ENCODE measurements at places on chromosomes 6 and 20.

GRCh38 chr6:9062596-9062995, 627.3 kb upstream of the SLC35B3 start:
- DNase-seq, result no peak

DNA sequence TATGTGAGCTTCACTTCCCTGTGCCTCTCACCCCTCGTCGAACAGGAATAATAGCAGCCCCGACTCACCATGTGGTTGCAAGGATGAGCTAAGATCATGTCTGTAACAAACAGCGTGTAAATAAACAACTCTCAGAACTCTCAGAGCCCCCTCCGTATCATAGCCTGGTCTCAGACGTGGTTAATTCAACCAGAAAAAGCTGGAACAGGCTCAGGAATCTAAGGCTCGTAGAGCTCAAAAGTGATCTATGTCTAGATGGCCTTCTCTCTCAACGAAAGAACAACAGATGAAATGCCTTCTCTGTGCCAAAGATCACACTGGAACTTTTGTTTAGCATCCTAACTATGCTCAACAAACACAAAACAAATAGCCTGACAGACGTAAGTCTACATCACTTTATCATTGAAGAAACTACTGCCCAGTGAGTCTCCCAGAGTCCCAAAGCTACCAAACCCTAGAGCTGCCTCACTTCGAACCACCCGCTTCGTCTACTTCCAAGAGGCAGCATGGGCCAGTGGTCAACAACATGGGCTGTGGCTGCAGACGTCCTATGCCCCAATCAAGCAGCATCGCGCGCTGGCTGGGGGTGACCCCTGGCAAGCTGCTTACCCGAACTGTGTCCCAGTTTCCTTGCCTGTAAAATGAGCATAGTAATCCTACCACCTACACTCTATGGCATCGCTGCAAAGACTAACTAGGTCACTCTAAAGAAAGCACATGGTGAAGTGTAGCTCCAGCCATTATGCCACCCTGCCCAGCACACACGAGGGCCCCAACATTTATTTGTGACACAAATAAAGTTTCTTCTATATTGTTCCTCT, 35.1 kb downstream of the NFATC2 start:
- DNase-seq, result no peak

GRCh38 chr6:89353702-89354392, 1.3 kb upstream of the UBE2J1 start:
- no peak for DNase-seq

- DNase-seq, result no peak
These were observed 230.3 kb downstream of the TFAP2A start for GRCh38 chr6:10184371-10185227.

GRCh38 chr6:68086199-68086598, 548.9 kb upstream of the ADGRB3 start:
- no peak for DNase-seq

DNA sequence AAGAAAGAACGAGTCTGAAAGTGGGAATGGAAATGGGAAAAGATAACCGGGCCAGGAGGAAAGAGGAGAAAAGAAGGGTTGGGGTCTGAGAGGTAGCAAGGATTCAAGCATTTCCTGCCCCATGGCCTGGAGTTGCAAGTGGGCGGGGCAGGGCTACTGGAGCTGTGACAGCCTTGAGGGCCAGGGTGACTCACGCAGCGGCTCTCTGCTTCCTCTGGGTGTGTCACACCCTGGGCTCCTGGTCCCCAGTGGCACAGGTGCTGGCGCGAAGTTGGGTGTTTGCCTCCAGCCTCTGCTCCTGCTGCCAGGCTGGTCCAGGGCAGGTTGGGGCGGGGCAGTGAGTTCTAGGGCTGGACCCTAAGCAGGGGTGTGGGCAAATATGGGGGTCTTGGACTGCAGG, 3.3 kb upstream of the ULBP3 start:
- DNase-seq, result no peak

DNA sequence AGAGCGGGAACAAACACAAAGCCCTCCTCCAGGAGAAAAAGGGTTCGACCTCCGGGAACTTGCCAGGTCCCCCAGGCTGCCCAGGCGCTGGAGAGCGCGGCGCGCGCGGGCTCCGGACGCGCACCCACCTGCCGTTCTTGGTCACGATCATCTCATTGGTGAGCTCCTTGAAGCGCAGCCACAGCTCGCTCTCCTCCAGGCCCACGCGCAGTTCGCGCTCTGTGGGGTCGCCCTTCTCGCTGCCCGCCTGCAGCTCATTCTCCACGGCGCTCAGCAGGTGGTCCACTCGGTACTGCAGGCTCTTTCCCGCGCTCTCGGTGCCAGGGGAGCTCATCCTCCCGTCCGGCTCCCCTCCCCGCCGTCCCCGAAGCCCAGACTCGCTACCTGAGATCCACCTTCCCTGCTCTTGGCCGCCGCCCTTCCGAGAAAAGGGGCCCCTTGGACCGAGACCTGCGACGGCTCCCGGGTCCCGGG, 356 bp downstream of the TBXT start:
- DNase-seq, result no peak

DNA sequence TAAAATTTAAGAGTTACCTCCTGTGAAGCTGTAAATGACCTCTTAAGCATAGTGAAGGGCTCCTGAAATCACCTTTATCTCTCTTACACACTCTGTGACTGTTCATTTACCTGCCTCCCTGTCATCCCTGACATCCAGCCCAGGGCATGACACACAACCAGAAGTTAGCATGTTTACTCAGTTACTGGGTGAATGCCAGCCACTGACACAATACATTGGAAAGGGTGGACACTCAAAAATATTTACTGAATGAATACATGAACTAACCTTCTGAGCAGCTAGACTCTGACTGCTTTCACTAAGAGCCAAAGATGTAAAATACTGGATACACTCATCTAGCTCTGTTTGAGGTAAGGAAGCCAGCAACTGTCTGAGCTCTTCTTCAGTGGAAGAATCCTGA, 25.3 kb downstream of the SERAC1 start:
- DNase-seq, result no peak

DNA sequence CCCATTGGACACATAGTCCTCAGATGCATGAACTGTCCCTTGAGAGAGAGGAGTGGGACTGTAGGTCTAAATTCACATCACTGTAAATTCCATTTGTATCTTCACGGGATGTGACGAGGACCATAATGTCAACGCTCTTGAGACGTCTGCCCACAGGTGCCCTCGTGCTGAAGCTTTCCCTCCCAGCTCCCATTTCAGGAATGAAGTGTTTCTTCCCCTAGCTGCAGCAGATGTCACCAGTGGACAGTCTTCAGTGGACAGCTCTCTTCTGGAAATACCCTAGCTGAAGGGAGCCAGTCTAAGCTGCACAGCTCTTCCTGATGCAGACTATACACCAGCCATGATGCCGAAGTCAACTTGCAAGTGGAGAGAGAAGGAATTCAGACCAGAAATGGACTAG, 217.4 kb upstream of the ECI2 start:
- no peak for DNase-seq

DNA sequence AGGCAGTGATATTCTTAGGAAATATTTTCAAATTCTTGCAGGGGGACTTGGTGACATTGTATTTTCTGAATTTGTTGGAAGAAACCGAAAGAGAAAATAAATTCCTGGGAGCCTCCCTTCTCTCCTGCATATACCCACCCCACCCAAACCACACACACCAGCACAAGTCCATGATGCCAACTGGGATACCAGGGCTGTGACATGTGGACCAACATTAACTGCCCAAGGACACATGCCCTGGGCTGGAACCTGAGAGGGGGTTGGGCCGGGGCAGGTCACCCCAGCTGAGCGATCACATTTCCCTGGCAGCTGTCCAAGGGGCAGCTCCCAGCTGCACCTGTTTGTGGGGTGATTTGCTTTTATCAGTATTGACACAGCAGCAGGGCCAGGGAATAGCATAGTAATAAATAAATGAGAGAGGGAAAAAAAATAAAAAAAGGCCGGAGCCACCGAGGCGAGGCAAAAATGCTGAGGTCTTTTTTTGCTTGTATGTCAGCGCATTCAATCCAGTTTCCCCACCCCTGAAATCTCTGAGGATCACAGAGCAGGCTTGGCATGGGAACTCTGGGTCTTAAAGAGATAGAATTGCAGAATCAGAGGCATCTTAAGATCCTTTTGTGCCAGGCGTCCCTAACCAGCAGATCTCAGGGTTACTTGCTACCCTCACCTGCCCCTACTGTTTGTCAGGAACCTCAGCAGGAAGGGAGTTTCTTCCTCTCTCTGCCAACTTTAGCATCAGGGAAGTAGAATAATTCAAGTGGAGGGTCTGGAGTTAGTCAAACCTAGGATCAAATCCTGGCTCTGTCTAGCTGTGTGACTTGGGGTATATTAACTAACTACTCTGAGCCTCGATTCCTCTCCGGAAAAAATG, 66.5 kb upstream of the PIM1 start:
- DNase-seq, result no peak

GRCh38 chr6:26016245-26016962, 53.8 kb downstream of the TRIM38 start:
- DNase-seq, result no peak

GRCh38 chr6:118565311-118565960, 17.3 kb downstream of the PLN start:
- DNase-seq, result no peak

DNA sequence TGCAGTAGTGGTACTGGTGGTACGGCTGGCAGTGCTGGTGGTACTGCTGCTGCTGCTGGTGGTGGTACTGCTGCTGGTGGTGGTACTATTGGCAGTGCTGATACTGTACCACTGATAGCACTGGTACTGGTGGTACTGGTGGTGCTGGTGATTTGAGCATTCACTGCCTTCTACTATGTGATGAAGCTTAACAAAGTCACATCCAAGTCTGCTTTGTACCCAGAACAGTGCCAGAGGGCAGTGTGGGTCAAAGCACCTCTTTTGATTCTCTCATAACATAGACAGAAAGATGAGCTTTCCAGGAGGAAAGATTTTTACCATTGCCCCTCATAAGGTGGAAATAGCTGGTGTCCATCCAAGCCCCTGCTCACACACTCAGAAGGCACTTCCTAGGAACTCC, 48.7 kb downstream of the ANKRD6 start:
- no peak for DNase-seq

GRCh38 chr6:40897390-40898003, 141.5 kb downstream of the UNC5CL start:
- DNase-seq, result no peak

- no peak for DNase-seq
These were observed 152.7 kb downstream of the LY86 start for GRCh38 chr6:6741264-6741663.

- no peak for DNase-seq
These were observed 98.3 kb downstream of the SOD2 start for GRCh38 chr6:159594750-159595117.

GRCh38 chr20:17856837-17857605, 111.6 kb downstream of the SNX5 start:
- DNase-seq, result no peak

- DNase-seq, result no peak
These were observed 180.8 kb upstream of the CST7 start for GRCh38 chr20:24768201-24768636.

DNA sequence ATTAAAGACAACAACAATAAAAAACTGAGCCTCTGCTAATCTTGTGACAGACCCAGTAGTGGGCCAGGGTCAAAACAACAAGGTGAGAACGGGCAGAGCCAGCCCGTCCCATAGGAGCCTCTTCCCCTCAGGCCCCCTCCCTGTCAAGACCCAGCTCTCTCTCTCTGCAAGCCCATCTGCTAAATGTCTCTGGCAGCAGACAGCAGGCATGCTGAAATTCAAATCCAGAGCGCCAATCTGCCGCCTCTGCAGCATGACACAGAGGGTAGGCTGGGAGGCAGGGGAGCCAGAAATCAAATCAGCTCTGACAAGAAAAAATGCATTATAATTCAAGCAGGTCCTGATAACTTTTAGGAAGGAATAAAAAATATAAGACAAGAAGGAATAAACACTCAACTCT, 26.3 kb downstream of the METTL24 start:
- DNase-seq, result no peak

- DNase-seq, result peak; percentile 86
These were observed 215.2 kb upstream of the ZNF184 start for GRCh38 chr6:27688014-27688586.

DNA sequence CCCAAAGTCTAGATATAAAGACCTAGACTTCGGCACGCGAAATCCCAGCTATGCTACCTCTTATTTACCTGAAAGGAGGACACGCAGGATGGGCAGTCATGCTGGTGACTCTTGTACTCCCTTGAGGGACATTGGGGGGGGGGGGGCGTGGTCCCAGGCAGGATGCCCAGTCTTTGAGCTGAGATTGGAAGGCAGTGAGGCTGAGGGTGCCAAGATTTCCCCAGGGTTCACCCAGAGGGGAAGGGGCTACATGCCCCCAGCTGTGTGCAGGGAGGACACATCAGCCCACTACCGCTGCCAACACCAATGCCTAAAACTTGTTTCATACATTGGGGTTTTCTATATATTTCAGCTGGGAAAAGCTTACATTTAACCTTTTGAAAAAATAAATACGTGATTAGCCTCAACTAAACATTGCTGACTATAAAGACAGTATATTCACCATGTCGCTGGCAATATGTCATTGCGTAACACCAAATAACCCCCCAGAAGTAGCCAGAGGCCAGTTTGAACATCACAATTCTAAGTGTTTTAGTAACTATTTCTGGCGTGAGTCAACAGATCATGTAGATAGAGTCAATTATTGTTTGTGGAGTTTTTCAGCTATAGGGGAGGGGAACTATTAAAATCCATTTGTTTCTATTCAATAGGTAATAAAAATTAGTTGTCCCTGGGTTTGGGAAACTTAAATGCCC, 21.6 kb downstream of the MGME1 start:
- no peak for DNase-seq

- DNase-seq, result no peak
These were observed 2.2 kb upstream of the MYCT1 start for GRCh38 chr6:152695372-152696045.

DNA sequence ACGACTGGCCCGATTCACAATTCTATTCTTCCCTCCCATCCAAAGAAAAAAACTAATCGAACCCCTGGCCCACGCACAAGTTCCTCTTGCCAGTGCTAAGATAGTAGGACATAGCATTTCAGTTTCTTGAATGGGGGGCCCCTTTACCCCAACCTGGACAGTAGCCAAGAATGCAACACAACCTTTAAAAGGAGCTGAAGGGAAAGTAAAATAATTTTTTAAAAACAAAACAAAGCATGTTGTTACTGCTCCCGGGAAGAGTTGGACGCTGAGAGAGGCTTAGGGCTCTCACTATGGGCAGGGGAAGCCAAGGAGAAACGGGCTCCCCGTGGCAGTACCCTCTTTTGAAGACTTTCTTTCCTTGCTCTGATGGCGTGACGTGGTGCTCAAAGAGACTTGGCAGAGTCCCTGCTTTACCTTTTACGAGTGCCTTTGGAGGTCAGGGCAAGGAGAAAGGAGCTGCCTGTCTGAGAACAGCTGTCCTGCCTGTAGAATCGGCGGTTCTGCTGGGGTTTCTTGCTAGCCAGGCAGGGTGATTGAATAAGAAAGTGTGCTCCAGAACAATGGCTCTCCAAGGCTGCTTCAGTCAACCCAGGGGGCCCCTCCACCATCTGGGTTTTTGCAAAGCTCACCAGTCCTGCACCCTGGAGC, 5.8 kb downstream of the TFAP2C start:
- DNase-seq, result no peak

GRCh38 chr20:53048387-53048786, 76.2 kb downstream of the TSHZ2 start:
- no peak for DNase-seq

GRCh38 chr6:119195848-119196247, 117.4 kb upstream of the FAM184A start:
- no peak for DNase-seq

Data from activated CD8-positive, alpha-beta memory T cell treated with anti-CD3 and anti-CD28 coated beads for 48 hours (primary cell).